RWPE1 (cell line): ENCODE measurements at places on chromosomes 5 and 9.
A peak's percentile ranks its signal among the peaks of the same experiment; 100 is the strongest.

- no peak for DNase-seq
Observed at GRCh38 chr9:121182101-121182836, 19.4 kb downstream of the RAB14 start.

DNA sequence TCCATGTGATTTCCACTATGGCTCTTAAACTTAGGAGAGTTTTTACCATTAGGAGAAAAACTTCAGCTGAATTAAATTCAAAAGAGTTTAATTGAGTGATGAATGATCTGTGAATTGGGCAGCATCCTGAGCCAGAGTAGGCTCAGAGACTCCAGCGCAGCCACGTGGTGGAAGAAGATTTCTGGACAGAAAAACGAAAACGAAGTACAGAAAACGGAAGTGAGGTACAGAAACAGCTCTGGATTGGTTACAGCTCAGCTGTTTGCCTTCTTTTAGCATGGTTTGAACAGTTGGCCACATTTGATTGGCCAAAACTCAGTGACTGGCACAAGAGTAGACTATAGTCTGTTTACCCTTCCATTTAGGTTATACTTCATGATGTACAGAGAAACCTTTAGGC, 69.2 kb upstream of the PLPP1 start:
- no peak for DNase-seq

DNA sequence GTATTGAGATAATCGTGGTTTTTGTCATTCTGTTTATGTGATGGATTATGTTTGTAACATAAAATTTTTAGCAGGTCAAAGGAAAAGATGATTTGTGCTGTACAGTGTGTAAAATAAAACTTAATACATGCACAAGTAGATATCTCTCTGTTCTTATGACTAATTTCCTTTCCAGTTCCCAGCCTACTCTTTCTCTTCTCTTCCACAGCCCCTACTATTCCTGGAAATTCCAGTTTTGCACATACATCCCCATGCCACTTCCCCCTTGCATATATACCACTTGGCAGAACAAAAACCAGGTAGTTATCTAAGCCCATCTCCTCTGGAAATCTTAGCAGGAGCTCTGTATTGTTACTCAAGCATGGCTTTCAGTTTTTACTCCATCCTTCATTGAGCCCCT, 20.2 kb downstream of the TEK start:
- no peak for DNase-seq

DNA sequence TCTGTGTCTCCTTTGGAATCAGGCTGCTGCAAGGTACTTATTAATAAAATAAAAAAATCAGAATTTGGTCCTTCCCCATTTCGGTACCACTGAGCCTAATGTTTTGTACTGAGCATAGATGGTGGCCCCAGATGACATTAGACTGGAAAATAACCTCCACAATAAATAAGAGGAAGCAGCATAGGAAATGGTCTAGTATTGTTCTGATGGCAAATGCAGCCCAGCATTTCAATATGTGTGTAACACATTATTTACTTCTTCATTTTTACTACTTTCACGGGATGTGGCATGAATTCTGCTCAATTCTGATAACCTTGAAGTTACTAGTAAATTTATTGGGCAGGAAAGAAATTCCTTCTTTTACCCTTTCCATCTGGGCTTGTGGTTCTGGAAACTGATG, 295.6 kb downstream of the ADGRV1 start:
- no peak for DNase-seq

DNA sequence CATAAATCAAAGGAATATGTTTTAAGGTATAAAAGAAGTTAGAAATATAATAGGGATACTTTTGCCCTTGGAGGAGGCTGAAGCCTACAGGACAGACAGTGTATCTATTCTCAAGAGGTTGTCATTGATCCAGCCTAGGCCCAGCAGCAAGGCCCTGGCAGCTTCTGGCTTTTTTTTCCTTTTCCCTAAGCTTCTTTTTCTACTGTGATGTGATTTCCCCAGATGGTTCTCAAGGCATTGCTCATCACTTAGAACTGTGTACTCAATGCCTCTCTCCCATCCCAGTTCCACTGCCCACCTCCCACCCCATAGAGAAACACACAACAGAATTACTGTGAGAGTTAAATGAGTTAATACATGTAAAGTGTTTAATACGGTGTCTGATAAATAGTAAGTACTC, 88.6 kb downstream of the SLC44A1 start:
- DNase-seq, result no peak

GRCh38 chr9:121944711-121945191, 148.4 kb downstream of the TTLL11 start:
- DNase-seq, result peak; percentile 70

- DNase-seq, result no peak
Observed at GRCh38 chr9:36193023-36193422, 2.3 kb downstream of the CLTA start.

DNA sequence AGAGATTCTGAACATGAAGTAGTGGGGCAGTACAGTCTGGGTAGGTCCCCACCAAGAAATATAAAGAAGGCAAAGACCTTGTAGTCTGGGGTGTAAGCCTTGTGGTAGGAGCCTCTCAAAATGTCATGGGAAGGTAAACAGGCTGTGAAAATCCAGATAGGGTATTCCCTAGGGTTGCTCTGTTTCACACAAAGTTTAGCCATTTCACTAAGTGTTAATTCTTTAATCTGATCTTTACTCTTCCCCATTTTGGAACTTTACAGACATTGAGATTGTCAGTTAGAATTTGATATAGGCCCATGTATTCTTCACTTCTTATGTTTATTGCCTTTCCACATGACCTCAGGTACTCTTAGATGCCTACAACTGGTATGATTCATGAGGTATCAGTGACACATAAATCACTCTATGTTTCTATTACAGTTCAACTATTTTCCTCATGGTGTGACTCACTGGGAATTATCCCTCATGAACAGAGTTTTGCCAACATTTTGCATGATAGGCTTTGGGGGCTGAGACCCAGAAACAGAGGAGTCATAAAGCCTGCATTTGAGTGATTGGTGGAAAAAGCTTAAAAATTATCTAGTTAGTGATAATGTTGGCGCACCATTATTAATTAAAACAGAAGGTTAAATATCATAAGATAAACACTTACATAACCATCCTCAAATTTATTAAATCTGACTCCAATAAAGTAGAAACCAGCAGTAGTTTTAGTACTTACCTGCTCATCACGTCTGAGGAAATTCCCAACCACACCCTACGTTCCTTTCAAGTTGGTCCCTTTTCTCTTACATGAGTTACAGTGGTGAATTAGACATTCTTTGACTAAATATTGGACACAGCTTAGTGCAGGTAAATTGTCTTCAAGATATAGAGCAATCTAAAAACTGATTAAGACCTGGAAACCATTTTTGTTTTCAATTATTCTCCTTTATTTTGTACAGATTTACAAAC, 399.8 kb upstream of the MEF2C start:
- peak; percentile 90 for DNase-seq

GRCh38 chr5:107864793-107865192, 194.1 kb upstream of the EFNA5 start:
- no peak for DNase-seq

DNA sequence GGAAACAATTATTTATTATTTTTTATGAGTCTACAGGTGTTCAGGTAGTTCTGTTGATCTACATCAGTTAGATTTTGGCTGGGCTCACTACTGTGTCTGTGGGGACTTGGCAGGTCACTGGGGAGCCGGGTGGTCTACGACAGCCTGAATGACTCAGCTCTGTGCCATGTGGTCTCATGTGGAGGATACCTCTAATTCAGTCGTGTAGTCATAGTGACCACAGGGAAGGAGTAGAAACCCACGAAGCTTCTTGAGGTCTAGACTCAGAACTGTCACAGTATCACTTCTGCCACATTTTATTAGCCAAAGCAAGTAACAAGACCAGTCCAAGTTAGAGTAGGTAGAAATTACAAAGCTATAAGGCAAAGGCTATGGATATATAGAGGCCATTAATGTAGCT, 64.7 kb upstream of the GRAMD2B start:
- no peak for DNase-seq

- DNase-seq, result no peak
Observed at GRCh38 chr9:22157276-22157675, 148.2 kb upstream of the CDKN2B start.

DNA sequence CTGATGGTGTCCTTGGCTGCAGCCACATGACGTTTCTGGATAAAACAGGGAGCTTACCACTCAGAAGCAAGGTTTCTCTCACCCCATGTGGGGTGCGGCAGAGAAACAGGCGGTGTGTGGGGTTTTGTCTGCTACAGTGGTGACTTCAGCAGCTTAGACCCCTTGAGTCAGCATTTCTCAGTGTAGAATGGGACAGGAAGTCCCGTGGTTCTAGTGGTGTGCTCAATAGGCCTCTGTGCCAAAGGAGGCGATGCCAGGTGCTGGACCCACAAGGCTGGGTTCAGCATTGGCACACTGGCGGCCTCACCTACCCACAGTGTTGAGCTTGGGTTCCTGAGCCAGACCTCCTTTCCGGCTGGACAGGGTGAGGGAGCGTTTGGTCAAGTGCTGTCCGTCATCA, 125.2 kb upstream of the SMIM23 start:
- no peak for DNase-seq

- peak; percentile 79 for DNase-seq
Observed at GRCh38 chr5:76807296-76807695, 11.5 kb upstream of the F2RL1 start.

- peak; percentile 70 for DNase-seq
Observed at GRCh38 chr5:170483701-170484458, 19.9 kb upstream of the KCNIP1 start.

DNA sequence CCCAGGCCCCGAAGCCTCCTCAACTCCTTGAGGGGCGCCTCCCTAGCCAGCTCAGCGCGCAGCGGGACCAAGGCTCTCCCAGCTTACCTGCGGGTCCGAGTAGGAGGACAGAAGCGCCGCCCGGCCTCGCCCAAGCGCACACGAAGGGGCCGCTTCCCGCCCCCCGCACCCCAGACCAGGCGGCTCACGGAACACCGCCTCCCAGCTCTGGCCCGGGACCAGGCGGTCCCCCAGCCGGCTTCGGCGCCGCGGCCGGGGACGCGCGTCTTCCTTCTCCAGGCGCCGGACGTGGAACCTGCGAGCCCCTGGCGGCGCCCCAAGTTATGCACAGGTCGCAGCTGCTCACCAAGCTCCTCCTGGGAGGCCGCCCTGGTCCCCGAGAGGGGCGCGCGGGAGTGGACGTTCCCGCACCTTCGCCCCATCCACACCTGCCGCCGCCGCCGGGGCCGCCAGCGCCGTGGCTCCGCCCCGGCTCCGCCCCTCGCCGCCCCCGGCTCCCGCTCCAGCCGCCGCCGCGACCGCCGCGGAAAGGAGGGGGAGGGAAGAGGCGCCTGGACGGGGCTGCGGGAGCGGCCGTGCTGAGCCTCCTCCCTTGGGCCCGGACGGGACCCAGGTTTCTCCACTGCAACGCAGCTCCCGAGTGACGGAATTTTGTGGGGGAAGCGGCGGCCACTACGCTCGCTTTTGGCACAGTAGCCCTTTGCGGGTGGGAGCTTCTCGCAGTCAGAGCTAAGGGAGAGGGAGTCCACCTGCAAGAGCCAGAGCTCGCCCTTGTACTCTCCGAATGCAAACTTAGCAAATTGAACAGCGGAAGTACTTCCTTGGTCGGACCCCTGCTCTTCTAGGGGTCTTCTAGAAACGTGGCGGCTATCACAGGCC, 77.5 kb upstream of the IFNE start:
- DNase-seq, result peak; percentile 54

GRCh38 chr5:108367679-108368334, 14.1 kb downstream of the FBXL17 start:
- DNase-seq, result peak; percentile 24

GRCh38 chr5:59206132-59206581, 623.3 kb downstream of the RAB3C start:
- peak; percentile 12 for DNase-seq

- DNase-seq, result no peak
Observed at GRCh38 chr9:114034196-114034595, 43.9 kb downstream of the AMBP start.

DNA sequence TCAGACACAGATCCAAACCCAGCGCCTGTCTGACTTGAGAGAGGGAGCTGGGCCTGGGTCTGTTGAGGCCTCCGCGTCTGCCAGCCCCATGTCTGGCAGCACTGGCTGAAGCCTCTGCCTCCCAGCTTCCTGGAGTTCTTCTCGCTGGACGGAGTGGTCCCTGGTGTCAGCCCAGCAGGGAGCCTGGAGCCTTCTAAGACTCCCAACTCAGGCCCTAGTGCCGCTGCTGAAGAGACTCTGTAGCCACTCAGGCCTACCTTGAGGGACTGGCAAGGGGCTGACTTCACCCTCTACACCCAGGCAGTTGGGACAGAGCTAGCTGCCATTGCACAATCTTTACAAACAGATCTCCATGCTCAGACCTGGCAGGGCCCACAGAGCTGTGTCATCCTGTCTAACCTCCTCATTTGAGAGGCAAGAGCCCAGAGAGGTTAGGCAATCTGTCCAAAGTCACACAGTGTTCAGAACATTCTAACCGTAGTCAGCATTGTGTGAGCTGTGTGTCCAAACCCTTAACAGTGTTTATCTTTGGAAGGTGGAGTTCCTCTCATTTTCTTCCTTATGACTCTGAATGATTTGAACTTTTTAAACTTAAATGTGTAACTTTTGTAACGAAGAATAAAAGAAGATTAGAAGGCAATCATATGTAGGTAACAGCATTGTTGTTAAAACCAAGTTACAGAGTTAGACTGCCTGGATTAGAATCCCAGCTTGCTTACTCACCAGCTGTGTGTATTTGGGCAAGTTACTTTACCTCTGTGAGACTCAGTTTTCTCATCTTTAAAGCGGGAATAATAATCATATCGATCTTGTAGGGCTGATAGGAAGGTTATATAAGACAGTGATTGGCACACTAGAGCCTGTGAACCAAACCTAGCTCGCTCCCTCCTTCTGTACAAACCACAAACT, 4.6 kb upstream of the DUSP1 start:
- DNase-seq, result peak; percentile 76

DNA sequence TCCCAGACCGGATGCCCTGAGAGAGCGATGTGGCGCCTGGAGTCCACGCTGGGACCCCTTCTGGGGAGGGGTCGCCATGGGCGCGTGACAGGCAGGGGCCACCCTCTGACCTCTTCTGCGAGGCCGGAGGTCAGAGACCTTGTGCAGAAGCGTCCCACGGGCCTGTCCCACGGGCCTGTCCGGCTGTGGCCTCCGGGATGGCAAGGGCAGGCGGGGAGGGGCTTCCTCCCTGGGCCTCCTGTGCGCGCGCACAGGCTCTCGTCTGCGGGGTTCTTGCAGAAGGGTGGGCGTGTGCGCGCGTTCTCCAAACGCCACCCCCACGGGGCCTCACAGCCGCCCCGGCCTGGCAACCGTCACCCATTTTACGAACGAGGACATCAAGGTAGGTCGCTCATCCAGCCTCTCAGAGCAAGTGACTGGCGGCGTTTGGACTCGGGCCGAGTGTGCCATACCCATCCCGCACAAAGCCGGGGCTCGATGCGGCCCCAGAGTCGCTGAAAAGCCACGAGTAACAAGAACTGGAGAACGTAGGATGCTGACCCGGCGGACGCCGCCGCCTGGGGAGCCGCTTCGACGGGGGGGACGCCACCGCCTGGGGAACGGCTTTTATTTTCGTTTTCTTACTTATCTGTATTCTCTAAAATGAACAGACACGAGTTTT, 897 bp downstream of the AHRR start:
- DNase-seq, result no peak

- no peak for DNase-seq
Observed at GRCh38 chr9:8821910-8822666, 1022.5 kb upstream of the DMAC1 start.
